ENCODE measurements at places on chromosomes 1 and 21.

DNA sequence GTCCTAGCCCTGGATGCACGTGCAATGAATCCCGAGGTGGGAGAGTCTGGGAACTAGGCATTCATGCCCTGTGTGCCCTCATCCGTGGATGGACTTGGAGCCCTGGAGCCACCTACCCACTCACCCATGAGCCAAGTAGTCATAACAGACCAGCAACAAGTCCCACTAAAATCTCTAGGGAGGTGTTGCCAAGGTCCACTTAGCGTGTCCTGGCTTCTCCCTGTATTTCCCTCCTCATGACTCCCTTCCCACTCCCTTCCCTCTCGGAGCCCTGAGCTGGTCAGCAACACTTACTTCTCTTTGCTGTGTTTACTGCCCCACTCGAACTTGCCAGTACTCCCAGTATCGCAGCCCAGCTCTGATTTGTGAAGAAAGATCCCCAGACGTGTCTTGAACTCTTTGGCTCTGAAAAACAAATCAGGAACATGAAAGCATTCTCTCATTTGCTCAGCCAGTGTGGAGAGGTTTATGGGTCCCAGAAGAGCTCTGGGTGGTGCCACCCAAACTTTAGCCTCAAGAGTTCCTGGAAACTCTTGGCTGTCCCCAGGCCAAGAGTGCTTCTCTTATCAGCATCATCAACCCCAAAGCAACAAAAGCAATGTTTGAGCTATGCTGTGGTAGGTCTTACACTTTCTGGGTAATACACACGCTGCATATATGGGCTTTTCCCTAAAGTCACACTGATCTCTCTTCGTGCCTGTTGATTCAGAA, 1.1 kb downstream of the RGS16 start:
- no peak for DNase-seq

GRCh38 chr1:189211742-189212141, 1265.9 kb downstream of the BRINP3 start:
- DNase-seq = no peak

GRCh38 chr1:30191154-30191702, 532.2 kb downstream of the MATN1 start:
- DNase-seq = peak; percentile 23

GRCh38 chr1:112575154-112575804, 43.7 kb downstream of the ST7L start:
- no peak for DNase-seq

- DNase-seq = no peak
These were observed 3.4 kb upstream of the LBR start for GRCh38 chr1:225431081-225431863.

- DNase-seq = no peak
These were observed 466 bp downstream of the HTR6 start for GRCh38 chr1:19665186-19665495.

- DNase-seq = no peak
These were observed 16.3 kb downstream of the CRB1 start for GRCh38 chr1:197284325-197284724.

DNA sequence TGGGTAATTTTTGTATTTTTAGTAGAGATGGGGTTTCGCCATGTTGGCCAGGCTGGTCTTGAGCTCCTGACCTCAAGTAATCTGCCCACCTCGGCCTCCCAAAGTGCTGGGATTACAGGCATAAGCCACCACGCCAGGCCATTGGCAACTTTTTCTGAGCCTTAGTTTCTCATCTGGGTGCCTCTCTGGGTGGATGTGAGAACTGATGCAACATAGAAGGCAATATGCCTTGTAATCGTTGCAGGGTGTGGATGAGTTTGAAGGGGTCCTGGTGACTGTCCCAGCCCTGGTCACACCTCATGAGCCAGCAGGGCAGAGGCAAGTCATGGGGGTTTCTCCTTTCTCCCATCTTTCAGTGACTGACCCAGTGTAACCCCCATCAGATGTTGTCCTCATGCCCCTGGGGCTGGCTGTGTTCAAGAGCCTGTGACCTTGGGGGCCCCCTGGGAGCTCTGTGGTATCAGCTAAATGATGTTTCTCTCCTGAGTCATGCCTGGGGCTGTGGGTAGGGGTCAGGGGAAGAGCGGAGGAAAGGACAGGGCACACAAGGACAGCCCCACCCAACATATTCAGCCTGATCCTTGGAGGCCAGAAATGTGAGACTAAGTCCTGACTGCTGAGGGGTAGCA, 3.6 kb downstream of the COL9A2 start:
- no peak for DNase-seq

GRCh38 chr1:199101635-199102034, 462.8 kb downstream of the PTPRC start:
- DNase-seq = no peak

DNA sequence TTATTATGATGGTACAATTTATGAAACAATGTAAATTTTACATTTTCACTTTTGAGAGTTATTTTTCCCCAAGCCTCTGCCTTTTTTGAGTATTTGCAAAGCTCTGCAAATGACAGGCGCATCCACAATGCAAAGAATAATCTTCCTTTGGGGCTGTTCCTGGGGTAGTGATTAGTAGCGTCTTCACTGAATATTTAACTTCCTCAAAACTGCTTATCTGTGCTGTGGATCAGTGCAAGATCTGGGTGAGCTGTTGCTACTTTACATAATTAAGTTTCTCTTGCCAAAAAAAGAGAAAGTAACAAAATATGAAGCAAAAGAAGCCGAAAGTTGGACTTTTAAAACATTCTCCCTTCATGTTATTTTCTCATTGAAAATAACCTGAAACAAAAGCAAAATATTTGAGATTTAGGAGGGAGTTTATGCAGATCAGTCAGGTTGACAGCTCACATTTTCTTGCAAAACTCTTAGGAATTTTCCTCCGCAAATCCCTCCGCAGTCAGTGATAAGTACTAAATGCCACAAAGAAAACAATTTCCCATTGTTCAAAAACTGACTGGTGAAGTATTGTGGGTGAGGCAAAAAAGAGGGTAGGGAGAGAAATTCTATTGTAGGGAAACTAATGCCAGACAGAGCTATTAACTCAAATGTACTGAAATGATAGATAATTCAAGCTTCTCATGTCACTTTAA, 276.4 kb upstream of the B3GALT2 start:
- no peak for DNase-seq

Measured in stimulated activated CD4-positive, alpha-beta T cell treated with anti-CD3 and anti-CD28 coated beads, Interleukin-2, amount 100 ng/mL, for 24 hours (primary cell).